ENCODE measurements at places on chromosomes 3 and 15.
A peak's percentile ranks its signal among the peaks of the same experiment; 100 is the strongest.

DNA sequence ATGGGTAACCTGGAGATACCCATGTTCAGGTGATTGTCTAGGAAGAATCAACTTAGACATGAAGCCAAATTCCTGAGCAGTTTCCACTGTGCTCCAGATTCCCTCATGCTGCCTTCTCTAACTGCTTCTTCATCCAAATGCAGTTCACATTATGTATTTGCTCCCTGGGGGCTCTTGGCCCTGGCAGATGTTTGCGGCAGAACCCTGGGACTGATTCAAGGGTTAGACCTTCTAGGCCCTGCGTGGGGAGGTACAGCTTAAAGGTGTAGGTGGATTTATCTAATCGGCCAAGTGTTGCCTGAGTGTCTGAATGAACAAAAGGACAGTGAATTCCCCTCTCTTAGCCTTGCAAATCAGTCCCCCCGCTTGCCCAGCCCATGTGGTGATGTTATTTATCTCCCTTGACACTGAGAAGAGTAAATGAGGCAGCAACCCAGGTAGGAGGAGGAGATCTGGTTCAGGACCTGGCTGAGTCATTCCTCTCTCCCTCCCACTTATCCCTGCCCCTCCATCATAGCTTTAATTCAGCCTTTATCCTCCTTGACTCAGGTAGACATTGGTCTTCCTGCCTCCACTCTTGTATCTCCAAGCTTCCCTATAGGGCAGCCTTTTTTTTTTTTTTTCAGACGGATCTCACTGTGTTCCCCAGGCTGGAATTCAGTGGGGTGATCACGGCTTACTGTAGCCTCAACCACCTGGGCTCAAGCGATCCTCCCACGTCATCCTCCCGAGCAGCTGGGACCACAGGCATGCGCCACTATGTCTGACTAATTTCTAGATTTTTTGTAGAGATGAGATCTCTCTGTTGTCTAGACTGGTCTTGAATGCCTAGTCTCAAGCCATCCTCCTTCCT, 54.8 kb downstream of the MAGEF1 start:
- DNase-seq, result no peak

DNA sequence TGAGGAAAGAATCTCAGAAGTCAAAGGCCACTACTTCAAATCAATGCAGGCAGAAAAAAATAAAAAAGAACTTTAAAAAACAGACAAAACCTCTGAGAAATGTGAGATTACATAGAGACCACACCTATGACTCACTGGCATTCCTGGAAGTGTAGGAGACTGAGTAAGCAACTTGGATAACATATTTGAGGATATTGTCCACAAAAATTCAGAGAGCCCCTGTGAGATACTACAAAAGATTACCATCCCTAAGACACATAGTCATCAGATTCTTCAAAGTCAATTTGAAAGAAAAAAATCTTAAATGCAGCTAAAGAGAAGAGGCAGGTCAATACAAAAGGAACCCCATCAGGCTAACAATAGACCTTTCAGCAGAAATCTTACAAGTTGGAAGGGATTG, 887.3 kb downstream of the NTRK3 start:
- no peak for DNase-seq

DNA sequence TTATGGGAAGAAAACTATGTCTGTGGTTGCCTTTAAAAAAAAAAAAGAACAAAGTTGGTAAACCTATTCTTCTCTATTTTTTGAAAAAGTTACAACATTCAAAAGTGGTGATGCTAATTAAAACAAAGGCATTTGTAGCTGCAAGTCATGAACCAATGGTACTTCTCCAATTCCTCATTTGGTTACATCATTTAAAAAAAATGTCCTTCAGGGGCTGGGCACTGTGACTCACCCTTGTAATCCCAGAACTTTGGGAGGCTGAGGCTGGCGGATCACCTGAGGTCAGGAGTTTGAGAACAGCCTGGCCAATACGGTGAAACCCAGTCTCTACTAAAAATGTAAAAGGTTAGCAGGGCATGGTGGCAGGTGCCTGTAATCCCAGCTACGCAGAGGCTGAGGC, 574.6 kb downstream of the VGLL3 start:
- DNase-seq, result no peak

GRCh38 chr3:64354221-64354620, 129.0 kb upstream of the PRICKLE2 start:
- no peak for DNase-seq

DNA sequence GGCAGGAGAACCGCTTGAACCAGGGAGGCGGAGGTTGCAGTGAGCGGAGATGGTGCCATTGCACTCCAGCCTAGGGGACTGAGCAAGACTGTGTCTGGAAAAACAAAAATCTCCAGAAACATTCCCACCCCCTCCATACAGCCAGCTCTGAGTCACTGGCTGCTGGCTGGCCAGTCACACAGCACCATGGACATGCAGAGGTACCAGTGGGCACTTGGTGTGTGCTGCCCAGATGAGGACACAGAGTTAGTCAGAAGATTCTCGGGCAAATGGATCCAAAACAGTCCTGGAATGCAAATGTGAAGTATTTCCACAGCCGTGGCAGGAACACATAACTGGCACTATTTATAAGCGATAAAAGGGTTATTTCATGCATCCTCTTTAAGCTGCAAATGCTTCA, 44.6 kb downstream of the BDH1 start:
- no peak for DNase-seq

DNA sequence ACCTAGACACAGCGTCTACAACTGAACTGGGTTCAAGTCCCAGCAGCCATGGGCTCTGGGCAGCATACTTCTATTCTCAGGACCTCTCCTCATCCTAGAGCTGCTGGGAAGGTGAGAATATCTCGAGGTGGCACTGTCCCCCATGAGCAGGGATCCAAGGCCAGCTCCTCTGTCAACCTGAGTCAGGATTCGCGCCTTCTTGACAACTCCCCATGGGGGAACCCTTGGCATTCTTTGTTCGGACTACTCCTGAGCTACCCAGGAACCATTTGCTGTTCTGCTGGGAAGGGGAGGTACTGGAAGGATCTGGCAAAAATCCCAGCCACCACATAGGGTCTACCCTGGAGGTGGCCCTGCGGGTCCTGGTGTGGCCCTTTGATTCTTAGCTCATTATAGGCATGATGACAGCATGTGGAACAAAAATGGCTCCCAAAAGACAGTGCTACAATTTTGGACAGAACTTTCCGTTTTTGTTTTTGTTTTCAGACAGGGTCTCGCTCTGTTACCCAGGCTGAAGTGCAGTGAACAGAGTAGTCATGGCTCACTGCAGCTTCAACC, 22.3 kb downstream of the PLXNB1 start:
- no peak for DNase-seq

DNA sequence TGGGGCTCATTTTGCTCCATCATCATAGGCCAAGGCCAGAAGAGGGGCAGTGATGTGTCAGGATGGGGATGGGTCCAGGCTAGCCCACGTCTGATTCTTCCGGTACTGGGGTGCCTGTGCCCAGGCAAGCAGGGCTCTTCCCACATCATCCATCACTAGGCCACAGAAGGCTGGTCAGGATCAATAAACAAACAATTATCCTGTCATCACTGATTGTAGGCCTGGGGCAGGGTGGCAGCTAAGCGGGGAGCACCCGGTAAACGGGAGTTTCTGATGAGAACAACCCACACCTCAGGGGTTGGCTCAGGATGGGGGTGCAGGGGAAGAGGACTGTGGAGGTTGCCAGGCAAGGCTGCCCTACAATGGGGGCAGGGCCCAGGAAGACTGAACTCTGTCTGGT, 18.1 kb upstream of the CACNA2D2 start:
- no peak for DNase-seq

DNA sequence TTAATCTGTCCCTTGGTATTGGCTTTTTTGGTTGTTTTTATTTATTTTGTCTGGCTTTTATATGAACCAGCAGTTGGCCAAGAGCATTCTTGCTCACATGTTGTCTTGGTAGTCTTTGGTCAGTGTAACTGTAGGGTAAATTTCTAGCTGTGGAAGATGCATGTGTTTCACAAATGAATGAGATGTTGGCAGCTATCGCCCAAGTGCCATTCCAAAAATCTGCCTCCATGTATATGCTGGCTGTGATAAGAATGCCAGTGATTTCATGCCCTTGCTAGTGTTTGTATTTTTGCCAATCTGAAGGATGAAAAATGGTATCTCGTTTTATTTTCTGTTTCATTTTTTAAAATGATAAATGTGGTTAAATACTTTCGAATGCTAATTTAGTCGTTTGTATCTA, 50.1 kb downstream of the TLNRD1 start:
- no peak for DNase-seq

DNA sequence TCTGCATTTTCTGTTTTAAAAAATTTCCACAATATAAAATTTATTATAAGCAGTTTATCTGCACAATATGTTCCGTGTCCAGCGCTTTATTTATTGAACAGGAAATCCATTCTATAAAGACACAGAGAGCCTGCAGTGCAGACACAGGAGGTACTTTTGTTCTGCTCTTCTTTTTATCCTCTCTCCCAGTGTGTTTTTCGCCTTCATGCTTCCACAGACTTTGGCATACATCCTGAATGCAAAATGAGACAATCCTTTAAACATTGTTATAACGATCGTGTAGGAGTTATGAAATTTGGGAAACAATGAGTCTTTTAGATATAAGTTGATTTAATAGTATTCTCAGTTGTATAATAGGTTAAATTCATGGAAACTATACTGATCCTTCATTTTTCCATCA, 749.2 kb downstream of the NAALADL2 start:
- DNase-seq, result no peak

DNA sequence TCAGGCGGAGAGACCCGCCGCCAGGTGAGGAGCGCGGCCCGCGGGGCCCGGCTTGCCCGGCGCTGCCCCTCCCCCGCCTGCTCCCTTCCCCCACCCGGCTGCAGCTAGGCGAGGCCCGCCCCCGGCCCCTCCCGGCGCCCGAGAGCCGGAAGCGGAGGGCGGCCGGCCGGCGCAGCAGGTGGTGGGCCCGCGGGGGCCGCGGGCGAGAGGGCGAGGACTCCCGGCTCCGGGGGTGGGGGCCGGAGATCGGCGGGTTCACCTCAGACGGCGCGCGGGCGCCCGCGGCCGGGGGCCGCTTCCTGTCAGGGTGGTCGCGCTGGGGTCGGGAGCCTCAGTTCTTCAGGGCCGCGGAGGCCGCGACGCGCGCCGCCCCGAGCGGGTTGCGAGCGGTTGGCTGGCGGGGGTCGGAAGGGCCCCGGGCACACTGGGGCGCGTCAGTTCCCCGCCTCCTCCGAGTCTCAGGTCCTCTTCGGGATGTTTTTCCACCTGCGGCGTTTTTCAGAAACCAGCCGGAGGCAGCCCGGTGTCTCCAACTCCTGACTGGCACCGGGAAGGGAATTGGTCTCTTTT, 395 bp downstream of the ZFAND6 start:
- DNase-seq, result peak; percentile 5

- no peak for DNase-seq
Measured at GRCh38 chr3:144362126-144362525, 390.5 kb downstream of the DIPK2A start.

DNA sequence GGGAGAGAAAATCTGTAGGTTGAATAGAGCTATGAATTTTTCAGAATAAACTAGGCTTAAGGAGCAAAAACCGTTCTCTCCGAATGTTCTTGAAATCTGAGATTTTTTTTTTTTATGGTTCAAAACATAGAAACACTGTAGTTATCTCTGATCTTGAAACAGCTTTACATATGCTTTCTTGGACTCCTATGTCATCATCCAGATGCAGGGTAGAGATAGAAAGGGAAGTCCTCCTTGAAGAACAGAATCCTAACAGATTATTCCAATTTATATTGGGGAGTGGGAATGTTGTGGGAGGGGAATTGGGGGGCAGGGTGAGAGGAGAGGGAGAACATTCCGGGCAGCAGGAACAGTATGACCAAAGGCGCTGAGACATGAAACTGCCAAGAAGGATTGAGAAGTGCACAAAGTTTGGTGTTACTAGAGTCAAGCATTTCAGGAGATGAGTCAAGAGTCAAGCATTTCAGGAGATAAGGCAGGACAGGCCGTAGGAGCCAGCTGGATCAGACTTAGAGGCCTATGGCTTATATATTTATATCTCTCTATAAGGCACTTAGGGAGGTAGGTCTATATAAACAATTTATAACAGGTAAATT, 21.9 kb upstream of the ST3GAL6 start:
- no peak for DNase-seq

DNA sequence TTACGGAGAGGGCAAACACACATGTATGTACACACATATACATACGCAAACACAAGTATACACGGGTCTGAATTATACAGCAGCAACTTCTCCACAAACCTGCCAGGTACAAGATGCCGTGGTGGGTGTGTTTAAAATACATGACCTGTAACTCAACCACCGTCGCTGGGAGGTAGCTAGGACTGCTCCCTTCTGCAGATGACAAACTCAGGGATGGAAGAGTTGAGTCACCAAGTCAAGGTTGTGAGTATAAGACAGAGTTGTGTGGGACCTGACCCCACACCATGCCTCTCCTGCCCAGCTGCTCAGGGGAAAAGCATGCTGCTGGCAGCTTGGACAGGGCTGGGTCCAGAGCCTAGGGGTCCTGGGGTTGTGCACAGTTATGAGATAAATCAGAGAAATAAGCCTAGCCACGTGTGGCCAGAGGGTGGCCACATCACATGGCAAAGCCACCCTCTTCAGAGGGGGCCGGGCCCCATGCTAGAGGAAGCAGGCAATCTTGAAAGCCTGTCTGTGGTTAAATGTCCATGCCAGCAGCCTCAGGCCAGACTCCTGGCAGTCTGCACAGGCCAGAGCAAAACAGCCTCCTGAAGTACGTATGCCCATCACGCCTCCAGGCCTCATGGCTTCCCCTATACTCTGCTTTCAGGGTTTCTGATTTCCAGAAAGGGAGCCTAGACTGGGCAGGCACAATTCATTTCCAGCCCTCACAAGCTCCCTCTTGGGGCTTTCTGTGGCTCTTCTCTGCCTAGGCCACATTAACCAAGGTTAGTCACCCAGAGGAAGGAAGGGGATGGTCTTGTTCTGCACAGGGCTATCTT, 107.7 kb upstream of the RPL32 start:
- no peak for DNase-seq

- DNase-seq, result no peak
Measured at GRCh38 chr3:26628915-26629314, 6.3 kb downstream of the LRRC3B start.

- no peak for DNase-seq
Measured at GRCh38 chr15:23594252-23594770, 28.8 kb downstream of the MKRN3 start.

- DNase-seq, result no peak
Measured at GRCh38 chr3:18847583-18848197, 300.6 kb upstream of the KCNH8 start.

- no peak for DNase-seq
Measured at GRCh38 chr3:7518456-7518855, 657.5 kb downstream of the GRM7 start.

DNA sequence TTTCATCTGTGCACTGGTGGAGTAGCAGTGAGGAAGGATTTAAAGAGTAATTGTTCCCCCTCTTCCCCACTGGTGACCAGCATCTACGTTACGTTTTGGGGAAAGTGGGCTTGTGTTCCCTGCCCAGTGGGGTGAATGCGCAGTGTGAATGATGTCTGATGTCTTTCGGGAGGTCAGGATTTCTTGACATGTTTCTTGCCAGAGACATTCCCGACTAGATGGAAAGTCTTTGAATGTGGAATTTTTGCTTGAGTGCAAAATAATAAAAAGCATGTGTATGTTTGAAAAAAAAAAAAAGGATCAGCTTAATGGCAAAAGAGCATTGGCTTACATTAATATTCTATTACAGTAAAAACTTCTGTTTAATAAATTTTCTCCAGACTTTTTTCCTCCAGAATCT, 632.2 kb downstream of the FOXP1 start:
- no peak for DNase-seq

- no peak for DNase-seq
Measured at GRCh38 chr3:55750525-55750924, 263.4 kb upstream of the WNT5A start.

GRCh38 chr3:89104499-89104898, 2.9 kb upstream of the EPHA3 start:
- DNase-seq, result no peak

GRCh38 chr3:188052169-188053035, 101.6 kb upstream of the LPP start:
- DNase-seq, result no peak

GRCh38 chr3:14472471-14473351, 67.4 kb downstream of the GRIP2 start:
- DNase-seq, result no peak

All from activated CD8-positive, alpha-beta memory T cell treated with anti-CD3 and anti-CD28 coated beads for 1 hour (primary cell).